ENCODE measurements at places on chromosomes 5 and 9.

GRCh38 chr5:140509898-140510297, 37.6 kb upstream of the EIF4EBP3 start:
- no peak for DNase-seq

GRCh38 chr5:14453481-14453880, 128.1 kb upstream of the OTULINL start:
- no peak for DNase-seq

GRCh38 chr9:14400658-14400995, 86.7 kb upstream of the NFIB start:
- no peak for DNase-seq

DNA sequence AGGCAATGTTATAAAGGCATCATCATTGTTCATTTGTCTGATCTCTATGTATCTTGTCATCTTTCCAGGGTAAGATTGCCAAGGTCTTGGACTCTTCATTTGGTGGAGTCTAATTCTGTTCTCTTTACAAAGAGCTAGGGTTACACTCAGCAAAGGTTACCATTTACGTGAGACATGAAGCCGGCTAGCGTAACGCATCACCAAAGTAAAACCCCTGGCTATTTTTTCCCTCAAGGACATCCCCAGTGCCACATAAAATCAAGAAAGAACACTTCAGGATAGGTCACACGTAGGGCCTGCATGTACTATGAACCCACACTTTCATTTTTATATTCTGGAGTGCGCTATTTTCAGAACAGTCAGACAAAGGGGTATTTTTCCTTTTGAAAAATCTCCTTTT, 20.0 kb upstream of the MYOT start:
- no peak for DNase-seq

- DNase-seq, result no peak
These were observed 327.0 kb upstream of the KLF4 start for GRCh38 chr9:107816561-107817021.

DNA sequence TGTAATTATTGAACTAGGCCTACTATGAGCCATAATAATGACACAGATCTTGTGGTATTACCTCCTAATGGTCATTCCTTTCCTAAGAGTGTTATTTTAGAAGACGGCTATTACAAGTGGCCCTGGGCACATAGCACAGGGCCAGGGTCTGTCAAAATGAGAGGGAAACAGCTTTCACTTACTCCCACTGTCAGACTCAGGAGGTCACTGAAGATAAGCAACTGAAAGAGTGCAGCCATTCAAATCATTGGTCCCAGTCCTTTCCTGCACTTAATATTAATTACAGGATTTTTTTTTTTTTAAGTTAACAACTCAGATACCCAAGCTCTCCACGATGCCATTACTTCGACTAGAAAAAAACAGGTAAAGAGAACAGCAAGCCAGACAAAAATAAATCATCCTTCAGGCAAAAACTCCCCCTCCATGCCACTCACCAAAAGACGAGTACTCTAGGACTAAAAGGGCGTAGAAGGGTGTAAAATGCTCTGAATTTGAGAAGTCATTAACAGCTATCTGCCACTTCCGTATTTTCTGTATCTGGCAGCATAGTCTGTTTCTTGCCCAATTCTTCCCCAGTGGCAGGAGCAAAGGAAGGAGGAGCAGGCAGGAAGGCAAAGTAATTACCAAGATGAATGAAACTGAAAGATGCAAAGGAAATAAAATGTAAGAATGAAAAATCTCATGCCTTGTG, 87.4 kb downstream of the ZNF608 start:
- no peak for DNase-seq

DNA sequence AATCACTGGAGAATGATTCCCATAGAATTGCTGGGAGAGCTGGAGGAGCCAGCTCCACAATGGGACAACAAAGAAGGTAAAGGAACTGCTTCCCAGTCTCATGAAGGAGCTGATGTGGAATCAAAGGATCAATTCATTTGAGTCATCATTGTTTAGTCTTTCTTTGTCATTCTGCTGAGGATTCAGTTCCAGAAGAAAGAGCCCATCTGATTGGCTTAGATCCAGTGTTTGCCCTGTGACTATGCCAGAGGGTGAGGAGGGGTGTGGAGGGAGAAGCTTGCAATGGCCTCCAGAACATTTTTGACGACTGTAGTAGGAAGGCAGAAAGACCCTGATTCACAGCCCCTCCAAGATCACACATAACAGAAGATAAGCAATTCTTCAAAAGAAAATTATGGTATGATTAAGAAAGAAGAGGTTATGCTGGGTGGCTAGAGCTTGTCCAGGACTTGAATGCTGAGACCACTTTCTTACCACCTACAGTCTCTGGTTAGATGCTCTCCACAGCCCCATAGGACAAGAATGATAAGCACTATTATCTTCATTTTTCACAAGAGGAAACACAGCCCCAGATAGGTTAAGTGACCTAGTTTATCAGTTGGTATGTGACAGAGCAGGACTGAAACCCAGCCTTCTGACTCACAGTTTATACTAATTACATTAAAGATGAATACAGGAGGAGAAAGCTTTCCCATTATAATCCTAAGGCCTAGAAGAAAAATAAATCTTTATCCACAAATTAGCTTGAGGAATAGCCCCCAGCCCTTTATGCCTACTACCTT, 363.1 kb downstream of the PRELID2 start:
- no peak for DNase-seq

GRCh38 chr5:156460471-156460870, 133.5 kb downstream of the SGCD start:
- no peak for DNase-seq

DNA sequence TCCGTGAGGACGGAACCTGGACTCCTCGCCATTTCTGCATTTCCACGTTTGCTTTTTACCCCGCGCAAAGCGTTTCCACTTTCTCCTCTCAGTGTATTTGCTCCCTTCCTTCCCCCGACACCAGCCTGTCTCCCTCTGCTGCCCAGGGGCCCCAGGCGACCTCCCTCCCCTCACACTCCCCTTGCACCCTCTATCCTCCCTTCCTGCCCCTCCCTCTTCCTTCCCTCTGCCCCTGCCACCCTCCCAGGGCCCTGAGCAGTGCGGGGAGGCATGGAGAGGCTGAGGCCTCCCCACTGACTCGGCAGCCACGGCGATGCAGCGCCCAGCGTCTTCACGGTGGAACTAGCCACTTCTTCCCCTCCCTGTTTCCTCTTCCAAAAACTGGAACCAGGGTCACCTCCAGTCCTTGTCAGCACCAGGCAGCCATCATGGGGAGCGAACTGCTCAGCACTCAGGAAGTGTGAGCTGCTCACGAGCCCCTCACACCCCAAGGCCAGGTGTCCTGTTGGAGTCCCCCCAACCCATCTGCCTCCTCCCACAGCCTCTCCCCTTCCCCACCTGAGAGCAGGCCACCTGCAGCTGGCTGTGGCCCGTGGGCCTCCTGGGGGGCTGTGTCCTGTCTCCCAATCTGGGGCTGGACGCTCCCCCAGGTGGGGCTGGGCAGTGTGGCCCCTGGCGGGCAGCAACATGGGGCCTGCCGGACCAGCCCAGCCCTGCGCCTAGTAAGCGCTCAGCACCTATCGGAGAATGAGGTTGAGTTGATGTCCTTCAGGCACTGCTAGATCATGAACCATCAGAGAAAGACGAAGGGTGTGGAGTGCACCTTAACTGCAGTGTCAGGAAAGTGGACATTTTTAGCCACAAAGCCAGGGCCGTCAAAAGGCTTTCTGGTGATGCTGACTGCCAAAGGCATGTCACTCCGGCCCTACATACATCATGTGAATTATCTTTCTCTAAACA, 17.5 kb downstream of the UBE2QL1 start:
- DNase-seq, result no peak

GRCh38 chr9:114919611-114920010, 10.8 kb downstream of the TNFSF8 start:
- DNase-seq, result no peak

DNA sequence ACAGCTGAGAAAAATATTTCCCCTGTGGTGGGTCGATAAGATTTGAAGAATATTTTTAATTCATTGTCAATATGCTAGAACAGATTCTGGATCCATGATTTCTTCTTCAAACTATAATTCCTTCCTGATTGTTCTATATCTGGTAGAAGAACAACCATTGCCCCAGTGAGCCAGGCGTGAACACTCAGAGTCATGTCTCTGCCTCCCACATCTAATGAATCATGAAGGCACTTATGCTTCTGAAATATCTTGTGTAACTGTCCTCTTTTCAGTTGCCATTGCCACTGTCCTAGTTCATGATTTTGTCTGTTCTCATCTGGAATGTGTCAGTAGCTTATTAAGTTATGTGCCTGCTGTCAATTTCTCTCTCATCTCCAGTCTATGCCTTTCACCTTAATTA, 40.0 kb downstream of the GABRG2 start:
- DNase-seq, result no peak

DNA sequence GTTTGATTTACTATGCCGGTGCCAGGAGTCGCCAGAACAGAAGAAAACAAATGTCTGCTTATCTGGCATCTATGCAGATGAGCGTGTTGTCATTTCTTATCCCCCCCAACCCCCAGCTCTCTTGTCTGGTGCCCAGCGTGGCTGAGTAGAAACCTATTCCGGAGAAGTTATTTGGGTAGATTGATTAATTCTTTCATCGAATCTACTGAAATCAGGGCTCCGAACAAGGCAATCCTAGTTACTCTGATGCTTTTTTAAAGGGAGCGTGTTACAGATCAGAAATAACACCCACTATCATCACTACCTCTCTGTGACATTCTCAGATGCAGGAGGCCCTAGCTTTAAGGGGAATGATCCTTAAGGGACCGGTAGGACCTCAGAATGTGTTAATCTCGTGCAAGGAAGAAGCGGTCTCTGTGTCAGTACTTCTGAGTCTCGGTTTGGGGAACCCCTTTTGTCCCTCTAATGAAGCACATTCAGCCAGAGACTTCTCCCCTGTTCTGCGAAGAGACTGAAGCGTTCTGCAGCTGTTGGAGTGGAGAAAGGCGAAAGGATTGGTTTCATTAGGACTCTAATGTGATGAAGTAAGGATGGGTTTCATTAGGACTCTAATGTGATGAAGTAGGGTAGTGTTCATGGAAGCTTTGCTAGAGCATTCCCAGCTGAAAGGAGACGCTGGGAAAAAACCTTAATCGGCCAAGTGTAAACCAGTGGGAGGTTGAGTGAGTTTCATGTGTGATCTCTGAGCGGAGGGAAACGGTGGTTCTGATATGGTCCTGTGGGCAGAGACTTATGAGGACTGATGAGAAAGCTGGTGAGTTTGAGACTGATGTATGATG, 1.5 kb downstream of the PIP5K1B start:
- DNase-seq, result no peak

- no peak for DNase-seq
These were observed 155.4 kb upstream of the MAP3K1 start for GRCh38 chr5:56659971-56660370.

All from CD4-positive, alpha-beta T cell treated with Interleukin-4 for 1 hour (primary cell).